ENCODE measurements at places on chromosomes 12 and 14.

- no peak for DNase-seq
Measured at GRCh38 chr12:93404961-93405849, 27.5 kb downstream of the NUDT4 start.

- peak; percentile 8 for DNase-seq
Measured at GRCh38 chr12:29750131-29750927, 33.4 kb downstream of the TMTC1 start.

DNA sequence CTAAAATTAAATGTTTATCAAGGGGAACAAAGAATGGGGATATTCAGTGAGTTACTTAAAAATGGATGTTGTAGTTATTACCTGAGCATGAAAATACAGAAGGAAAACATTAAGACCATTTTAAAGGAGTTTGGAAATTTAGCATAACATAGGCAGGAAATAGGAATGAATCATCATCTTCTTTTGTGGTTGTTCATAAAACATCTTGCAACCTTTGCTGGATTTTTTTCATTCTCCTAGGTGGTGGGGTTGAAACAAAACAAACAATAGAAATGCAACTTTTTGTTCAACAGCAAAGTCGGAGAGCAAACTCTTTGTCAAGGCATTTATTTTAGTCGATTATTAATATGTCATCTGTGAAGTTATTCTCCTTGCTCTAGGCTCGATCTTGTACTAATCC, 275.1 kb downstream of the IPO8 start:
- no peak for DNase-seq

- DNase-seq, result no peak
Measured at GRCh38 chr12:129331356-129332085, 478.2 kb downstream of the GLT1D1 start.

GRCh38 chr14:98140862-98141530, 1131.0 kb downstream of the BCL11B start:
- DNase-seq, result no peak

- no peak for DNase-seq
Measured at GRCh38 chr12:12094481-12094880, 23.7 kb downstream of the BCL2L14 start.

- DNase-seq, result no peak
Measured at GRCh38 chr14:55926007-55926406, 192.2 kb upstream of the PELI2 start.

DNA sequence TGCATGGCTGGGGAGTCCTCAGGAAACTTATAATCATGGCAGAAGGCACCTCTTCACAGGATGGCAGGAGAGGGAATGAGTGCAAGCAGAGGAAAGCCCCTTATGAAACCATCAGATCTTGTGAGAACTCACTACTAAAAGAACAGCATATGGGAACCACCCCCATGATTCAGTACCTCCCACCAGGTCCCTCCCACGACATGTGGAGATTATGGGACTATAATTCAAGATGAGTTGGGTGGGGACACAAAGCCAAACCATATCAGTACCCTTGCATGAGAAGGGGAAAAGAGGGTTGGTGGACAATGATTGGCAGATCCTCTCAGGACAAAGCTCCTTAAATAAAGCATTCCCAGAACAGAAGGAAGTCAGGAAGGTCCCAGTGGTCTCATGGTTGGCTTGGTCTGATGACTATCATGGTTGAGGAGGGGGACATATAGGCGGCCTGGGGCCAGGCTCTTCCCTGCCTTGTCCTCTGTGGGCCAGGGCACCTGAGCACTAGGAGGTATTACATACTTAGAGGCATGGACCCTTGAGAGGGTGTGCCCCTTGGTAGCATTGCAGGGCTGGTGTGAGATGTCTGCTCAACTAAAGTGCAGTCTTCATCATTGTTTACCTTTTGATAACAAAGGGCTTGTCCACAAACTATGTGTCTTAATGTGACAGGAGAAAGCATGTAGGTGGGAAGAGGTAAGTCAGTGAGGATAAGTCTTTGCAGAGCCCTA, 22.2 kb downstream of the HSD17B6 start:
- DNase-seq, result no peak

DNA sequence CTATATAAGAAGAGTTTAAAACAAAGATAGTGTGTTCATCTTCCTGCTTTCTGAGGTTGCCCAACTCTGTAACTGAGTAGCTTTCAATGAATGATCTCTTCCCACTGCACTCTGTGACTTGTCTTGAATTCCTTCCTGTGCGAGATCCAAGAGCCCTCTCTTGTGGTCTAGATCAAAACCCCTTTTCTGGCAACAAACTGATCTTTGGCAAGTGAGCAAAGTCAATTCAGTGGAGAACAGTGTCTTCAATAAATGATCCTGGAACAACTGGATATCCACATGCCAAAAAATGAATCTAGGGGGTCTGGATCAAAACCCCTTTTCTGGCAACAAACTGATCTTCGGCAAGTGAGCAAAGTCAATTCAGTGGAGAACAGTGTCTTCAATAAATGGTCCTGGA, 8.5 kb downstream of the CFAP54 start:
- DNase-seq, result no peak

GRCh38 chr12:131795690-131796410, 32.3 kb upstream of the MMP17 start:
- DNase-seq, result no peak

GRCh38 chr12:67062193-67062592, 207.0 kb upstream of the CAND1 start:
- no peak for DNase-seq

GRCh38 chr14:100994756-100995330, 91.3 kb upstream of the RTL1 start:
- no peak for DNase-seq

GRCh38 chr14:42469637-42470426, 863.2 kb downstream of the LRFN5 start:
- DNase-seq, result no peak

DNA sequence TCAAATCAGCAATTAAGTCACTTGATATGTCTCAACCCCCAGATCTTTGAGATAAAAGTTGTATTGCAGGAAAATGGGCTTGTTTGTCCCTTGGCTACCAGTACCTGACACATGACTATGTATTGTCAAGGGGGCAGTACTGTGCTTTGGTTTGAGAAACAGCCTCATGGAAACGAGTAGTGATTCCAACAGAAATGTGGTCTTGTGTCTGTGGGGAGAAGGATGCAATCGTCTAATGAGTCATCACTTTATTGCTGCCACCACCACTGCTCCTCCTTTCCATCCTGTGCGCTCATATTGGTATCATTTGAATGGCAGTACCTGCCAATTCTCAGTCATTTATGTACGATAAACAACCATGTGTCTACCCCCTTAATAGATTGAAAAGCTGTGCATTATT, 72.8 kb upstream of the ARHGAP5 start:
- DNase-seq, result no peak

DNA sequence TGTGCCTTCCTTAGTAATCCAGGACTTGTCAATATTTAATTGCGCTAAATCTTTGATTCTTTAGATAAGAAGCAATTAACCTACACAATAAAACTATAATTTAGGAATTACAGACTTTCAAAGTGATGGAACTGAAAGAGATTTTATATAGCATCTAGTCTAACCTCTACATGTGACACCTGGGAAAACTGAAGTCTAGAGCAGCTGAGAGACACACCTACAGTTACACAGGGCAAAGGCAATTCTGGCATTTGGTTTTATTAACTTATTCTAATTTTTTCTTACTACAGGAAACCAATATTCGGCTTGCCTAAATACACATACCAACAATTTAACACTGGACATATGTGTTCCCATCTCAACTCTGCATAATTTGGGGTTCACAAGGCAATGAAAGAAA, 196.5 kb downstream of the STXBP6 start:
- no peak for DNase-seq

DNA sequence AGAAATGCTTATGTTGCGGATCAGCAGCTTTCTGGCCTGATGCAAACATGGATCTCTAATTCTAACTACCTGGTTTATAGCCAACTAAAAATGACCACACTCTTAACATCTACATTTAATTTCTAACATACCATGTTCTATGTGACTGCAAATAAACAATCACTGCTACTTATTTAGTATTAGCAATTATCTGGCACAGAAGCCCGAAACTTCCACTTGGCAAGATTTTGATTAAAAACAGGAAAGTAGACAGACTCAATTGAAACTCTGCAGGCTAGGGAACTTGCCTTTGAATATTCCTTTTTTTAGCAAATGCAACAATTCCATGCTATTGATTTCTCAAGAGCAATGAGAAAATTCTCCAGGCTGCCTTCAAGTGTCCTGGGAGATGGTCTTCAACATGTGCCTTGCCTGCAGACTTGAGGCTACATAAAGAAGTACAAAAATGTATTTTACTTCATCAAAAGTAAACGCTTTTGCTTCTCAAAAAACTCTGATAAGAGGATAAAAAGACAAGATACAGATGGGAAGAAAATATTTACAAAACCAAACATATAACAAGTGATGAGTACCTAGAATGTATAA, 9.1 kb upstream of the TMCC3 start:
- DNase-seq, result no peak

DNA sequence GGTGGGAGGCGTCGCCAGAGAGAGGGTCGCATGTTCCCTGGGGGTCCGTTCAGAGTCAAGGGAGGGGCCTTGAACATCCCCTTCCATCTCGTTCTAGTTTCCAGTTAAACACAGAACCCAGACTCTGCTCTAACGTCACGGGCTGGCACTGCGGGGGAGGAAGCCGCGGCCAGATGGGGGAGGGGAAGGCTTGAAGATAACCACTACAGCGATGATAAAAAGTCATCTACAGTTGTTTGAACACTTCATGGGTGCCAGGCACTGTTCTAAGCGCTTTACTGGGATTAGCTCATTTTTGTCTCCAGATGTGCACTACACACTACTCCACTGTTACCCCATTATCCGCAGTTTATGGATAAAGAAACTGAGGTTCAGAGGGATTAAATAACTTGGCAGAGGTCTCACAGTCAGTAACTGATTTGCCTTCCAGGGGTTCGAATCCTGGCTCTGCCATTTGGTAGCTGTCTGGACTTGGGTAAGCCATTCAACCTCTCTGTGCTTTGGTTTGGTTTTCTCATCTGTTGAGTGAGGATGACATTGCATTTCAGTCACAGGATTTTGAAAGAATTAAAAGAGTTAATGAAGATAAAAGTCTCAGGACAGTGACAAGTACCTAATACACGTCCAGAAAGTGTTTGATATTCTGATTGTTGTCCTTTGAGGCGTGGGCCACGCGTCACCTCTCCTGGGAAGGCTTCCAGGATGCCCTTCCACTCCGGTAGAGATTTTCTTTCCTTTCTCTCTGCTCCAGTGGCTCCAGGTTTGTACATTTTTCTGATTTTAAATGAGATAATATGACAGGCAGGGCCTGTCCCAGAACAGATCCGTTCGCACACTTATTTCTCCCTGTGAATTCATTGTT, 798 bp upstream of the RASAL1 start:
- DNase-seq, result no peak

All from GM12864 (cell line).